Astrocyte of the hippocampus (primary cell): ENCODE measurements at places on chromosomes 16 and 17.

DNA sequence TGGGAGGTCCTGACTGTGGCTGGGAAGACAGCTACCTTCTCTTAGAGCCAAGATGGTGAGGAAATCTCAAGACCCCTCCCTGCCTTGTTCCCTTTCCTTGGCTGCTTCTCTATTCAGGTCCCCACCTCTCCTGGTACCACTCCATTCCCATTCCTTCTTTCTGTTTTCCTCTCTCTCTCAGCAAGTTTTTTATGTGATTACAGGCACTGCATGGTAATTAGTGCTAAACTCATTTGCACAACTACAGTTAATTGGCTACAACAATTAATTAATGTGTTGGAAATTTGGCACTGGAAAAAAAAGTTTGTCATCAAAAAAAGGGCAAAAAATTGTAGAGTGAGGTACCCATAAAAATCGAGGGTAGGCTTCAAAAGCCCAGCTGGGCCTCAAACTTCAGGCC is 45.3 kb downstream of the NEUROD2 start:
- no peak for DNase-seq

GRCh38 chr16:88888057-88888456 is 21.6 kb upstream of the PABPN1L start:
- no peak for DNase-seq

DNA sequence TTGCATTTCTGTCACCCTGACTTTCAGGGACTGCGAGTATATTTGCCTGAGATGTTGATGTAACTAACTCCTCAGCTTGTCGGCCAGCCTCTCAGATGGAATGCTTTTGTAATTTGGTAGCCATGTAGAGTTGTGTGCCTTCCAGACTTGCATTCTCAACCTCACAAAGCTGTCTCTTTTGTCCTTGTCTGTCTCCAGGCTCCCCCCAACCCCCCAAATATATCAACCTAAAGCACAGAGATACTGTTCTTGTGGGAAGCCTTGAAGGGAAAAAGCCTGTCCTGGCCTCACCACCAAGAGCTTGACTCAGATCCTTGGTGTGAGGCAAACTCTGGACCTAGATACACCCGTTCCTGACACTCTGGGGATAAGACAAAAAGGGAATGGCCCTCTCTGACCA is 18.4 kb downstream of the SAP30BP start:
- DNase-seq = peak; percentile 59

GRCh38 chr17:9427465-9428315 is 147.9 kb downstream of the STX8 start:
- no peak for DNase-seq

DNA sequence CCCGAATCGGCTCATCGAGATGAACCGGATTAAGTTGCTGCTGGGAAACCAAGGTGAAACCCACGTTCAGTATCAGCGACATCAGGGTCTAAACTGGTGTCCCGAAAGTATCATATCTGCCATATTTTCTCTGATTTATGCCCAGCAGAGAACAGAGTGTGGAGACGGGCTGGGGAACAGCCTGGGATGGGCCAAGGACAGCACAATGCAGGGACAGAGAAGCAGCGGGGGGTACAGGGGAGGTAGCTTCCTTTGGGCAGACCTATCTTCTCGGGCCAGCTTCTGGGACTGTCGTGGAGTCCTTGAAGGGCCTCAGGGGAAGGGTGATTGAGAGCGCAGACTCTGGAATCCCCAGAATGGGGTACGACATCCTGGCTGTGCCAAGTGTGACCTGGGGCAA is 17.5 kb upstream of the MLKL start:
- no peak for DNase-seq

DNA sequence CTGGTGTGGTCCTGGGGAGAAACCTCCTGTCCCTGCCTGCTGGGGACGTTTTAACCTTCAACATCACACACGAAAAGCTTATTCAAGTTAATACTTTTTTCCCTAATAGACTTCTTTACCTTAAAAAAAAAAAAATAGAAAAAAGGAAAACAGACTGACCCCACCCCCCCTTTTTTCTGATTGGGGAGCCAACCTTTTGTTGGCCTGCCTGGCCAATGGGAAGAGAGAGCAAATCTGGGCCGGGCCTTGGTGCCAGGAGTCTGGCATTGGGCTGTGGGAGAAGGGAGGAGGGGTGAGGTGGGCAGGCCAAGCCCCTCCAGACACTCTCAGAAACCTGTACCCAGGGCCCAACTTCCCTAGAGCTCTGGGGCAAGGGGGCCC is 3.0 kb downstream of the CBX8 start:
- no peak for DNase-seq

DNA sequence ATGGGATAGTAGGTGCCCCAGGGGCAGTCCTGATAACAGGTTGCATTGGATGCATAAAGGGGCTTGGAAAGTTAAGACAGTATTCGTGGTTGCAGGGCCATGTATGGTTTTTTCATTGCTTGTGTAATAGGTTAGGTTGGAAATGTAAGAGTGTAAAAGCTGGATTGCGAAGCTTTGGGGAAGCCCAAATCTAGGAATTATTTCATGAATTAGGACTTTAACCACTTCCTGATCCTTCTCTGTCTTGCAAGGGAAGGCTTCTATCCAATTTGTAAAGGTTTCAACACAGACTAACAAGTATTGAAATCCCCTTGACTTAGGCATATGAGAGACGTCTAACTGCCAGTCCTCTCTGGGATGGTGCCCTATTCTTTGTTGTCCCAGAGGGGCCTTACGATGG is 7.8 kb upstream of the CCL17 start:
- no peak for DNase-seq

- DNase-seq = no peak
These were observed 24.1 kb downstream of the MYBBP1A start for GRCh38 chr17:4530799-4531730.

DNA sequence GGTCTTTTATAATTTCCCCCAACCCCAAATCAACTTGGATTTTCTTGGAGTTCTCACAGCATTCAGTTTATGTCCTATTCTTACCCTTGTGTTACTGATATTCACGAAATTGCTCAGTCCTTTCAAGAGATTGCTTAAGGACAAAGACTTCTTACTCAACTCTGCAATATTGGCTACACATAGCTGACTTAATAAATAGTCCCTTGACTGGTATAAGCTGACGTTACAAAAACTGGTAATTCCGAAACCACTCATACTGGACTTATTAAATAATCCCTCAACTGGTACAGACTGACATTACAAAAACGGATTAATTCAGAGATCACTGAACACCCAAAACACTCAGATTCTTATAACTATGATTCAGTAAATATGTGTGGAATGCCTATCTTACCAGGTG is 860 bp downstream of the TIGD7 start:
- no peak for DNase-seq

DNA sequence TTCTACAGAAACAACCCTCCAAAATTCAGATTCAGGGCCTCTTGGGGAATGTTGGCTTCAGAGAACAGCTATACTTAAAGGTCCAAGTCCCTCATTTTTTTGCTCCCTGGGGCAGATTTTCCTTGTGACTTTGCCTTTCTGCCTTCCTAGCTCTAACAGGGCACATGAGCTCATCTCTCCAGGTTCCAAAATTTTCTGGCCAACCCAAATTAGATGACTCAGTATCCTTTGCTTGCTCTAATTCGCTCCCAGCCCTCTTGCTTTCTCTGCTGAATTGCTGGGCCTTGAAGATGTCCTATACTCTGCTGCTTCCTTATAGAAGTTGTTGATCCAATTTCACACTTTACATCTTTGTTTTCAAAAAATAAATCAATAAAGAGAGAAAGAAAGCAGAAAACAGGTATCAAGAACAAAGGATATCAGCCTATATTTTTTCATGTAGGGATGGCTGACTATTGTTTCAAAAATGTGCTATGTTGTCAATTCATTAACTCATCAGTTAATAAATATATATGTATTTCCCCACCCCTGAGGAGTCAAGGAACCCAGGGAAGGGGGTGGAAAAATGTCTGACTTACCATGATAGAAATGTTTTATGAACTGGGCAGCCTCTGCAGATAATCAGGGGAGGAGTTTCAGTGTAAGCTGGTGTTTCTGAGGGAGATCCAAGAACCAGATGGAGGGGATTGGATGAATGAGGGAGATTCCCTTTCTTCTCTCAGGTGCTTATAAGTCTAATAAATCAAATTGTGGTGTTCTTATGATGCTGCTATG is 1.0 kb upstream of the KRTAP4-2 start:
- DNase-seq = no peak

GRCh38 chr17:78268951-78269905 is 37.8 kb downstream of the TMEM235 start:
- DNase-seq = peak; percentile 83

DNA sequence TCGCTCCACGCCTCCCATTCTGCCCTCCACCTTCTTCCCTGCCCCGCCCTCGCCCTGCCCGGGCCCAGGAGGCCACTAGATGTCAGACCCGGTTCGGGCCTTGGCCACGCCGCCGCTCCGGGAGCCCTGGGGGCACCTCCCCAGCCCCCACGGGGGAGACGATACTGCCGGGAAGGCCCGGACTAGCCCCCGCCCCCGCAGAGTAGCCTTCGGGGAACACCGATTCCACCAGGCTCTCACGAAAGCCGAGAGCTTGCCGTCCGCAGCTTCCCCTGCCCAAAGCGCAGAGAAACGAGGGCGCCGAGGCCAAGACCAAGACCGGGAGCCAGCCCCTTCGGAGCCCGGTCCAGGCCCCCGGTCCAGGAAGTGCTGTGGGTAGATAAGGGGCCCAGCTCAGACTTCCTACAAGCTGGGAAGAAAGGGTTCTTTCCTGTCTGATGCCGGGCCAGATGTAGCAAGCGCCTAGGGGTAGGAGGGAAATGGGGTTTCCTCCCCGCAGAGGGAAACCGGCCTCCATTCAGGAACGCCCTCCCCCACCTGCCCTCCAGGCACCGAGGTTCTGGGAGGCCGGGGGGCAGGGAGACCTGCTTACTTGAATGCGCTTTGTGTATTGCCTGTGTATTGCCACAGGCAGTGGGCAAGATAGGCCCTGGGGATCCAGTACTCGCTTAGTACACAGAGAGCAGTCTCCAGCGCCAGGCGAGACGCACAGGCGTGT is 806 bp upstream of the CYB561 start:
- DNase-seq = no peak

DNA sequence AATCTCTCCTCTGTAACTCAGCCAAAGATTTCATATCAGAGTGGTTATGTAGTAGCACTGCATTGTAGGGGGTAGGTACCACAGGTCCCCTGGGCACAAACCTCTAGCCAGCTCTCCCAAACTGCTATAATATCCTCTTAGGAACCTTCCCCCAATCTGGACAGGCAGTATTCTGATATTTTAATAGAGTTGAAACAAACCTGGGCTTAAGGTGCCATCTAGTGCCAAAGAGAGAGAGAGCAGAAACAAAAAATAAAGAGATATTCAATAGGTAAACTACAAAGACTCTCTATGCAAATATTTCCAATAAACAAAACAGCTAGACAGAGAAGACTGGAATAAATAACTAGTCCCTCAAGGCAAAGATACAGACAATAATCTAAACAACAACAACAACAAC is 1070.0 kb downstream of the CDH11 start:
- peak; percentile 24 for DNase-seq

DNA sequence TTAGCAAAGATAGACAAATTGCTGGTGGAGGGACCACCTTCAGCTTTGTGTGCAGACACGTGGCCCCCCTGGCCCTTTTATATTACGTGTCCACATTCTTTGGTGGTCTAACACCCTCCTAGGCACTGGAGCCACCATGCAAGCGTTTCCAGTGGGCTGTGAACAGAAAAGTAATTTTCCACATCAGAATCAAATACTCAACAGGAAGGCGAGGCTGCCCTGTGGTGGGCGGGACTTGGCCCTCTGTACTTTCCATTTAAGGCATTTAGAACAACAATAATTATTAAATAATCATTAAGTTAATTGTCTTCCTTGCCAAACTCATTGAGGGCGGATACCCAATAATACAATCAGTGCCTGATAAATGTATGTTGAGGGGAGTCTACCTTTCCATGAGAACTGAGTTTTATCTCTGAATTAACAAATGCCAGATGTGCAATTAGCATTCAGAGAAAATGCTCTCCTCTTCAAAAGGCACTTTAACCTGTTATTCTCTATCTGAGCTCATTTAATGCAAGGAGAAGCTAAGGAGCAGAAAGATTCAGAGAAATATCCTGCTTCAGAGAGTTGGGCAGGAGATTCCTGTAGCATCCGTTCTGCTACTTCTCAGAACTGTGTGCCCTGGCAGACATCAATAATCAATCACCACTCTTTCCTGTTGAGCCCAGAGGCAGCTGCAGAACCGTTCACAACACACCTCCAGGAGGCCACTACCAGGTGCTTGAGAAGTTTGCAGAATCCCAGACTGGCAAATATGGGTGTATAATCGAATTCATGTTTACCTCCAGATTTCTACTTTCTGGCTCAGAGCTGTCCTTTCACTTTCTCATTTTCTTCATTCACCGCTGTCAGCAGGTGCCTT is 109.4 kb downstream of the CMIP start:
- no peak for DNase-seq

DNA sequence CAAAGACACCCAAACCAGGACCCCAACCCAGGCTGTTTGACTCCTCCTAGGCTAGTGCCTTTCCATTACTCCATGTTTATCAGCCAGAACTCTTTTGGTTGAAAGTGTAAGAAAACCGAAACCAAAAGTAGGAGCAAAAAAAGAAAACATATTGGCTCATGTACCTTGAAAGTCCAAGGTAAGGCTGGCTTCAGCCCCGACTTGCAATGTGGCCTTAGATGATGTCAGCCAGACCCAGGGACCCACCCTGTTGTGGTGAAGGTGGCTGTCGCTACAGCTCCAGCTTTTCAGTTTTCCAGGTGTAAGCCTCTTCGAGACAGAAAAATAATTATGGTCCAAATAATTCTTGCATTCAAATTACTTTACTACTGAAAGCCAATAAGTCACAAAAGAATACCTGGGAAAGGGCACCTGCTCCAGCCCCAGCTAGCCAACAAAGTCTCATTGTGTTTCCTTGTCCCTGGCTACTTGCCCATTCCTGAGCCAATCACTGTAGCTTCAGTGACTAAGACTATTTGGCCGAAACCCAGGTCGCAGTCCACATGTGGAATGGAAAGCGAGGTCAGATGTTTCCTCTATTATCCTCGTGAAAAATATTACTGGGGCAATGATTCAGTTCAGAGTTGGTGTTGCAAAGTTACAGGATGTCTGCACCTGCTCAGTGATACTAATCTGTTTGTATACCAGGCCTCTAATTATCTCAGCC is 20.7 kb downstream of the DNAH9 start:
- no peak for DNase-seq

GRCh38 chr17:37100231-37100630 is 151.5 kb downstream of the AATF start:
- DNase-seq = peak; percentile 17

DNA sequence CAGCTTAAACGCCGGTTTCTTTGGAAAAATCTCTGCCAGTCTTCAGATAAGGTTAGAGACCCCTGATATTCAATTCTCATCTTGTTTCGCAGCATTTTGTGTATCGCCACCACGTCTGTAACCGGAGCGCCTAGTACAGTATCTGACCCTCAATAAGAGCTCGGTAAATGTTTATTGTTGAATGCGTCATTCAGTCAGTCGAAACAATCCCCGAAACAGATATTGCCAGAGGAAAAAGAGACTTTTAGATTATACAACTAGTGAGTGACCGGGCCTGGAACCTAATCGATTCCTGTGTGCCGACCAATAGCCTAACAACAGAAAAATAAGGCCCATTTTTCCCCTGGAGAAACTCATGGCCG is 626 bp downstream of the PELP1 start:
- DNase-seq = no peak
